Hair follicle dermal papilla cell (primary cell): ENCODE measurements at places on chromosomes 4 and X. TPM values are rescaled to one million over a fixed set of nuclear protein-coding genes. Genes with fewer than 3 reads are reported as not detected.

ARHGEF9 gene
- 19.3 and 20.5 TPM in 2 replicates for total RNA-seq

P2RY8 gene
- total RNA-seq = not detected in 2 replicates

DIPK2B gene
- not detected in 2 replicates for total RNA-seq

MAGEA3 gene
- total RNA-seq = not detected in 2 replicates

AIFM1 gene
- 9.1 and 11.4 TPM in 2 replicates for total RNA-seq

WNK3 gene
- total RNA-seq = 2.9 and 4.9 TPM in 2 replicates

ZNF630 gene
- 1.5 and 2.1 TPM in 2 replicates for total RNA-seq

MAGEA12 gene
- total RNA-seq = not detected in 2 replicates
